ENCODE measurements at places on chromosomes 16 and 17. TPM values are rescaled to one million over a fixed set of nuclear protein-coding genes. Genes with fewer than 3 reads are reported as not detected.

The FOXC2 gene
- total RNA-seq, result 16.8 TPM

The ZCCHC14 gene
- total RNA-seq, result 23.3 TPM

The GFAP gene
- total RNA-seq, result not detected

The RNF227 gene
- total RNA-seq, result 5.6 TPM

The TBC1D28 gene
- total RNA-seq, result not detected

The EPOP gene
- total RNA-seq, result 3.6 TPM

The TPSAB1 gene
- not detected for total RNA-seq

The DNAH9 gene
- total RNA-seq, result 0.44 TPM

The IGSF6 gene
- not detected for total RNA-seq

The DNAAF8 gene
- 0.56 TPM for total RNA-seq

The ASPA gene
- 0.54 TPM for total RNA-seq

The DPEP2 gene
- not detected for total RNA-seq

The WFIKKN1 gene
- 0.17 TPM for total RNA-seq

The ASIC2 gene
- not detected for total RNA-seq

The CPHXL gene
- total RNA-seq, result not detected

The CFAP97D1 gene
- total RNA-seq, result not detected

The KRTAP17-1 gene
- total RNA-seq, result not detected

The RAB26 gene
- total RNA-seq, result 1.0 TPM

The TMEM97 gene
- 12.1 TPM for total RNA-seq

The STX1B gene
- 0.91 TPM for total RNA-seq

The EVPLL gene
- 0.88 TPM for total RNA-seq

The SOST gene
- total RNA-seq, result not detected

The CHST4 gene
- total RNA-seq, result not detected

The PNMT gene
- total RNA-seq, result not detected

The FAM222B gene
- 22.2 TPM for total RNA-seq

The PRSS22 gene
- total RNA-seq, result not detected

The C17orf67 gene
- 3.5 TPM for total RNA-seq

The TBC1D3G gene
- total RNA-seq, result 0.86 TPM

The SOX9 gene
- total RNA-seq, result 4.5 TPM

The ITGA2B gene
- 0.52 TPM for total RNA-seq

The CTRB1 gene
- not detected for total RNA-seq

The SLC5A2 gene
- not detected for total RNA-seq

The CDH8 gene
- total RNA-seq, result 0.42 TPM

The CLEC3A gene
- total RNA-seq, result not detected

The TP53TG3 gene
- not detected for total RNA-seq

The DNAH17 gene
- total RNA-seq, result not detected

The PERCC1 gene
- total RNA-seq, result not detected

The ZMYND15 gene
- 1.3 TPM for total RNA-seq

Measured in MCF 10A (cell line).